ENCODE measurements at places on chromosomes 3 and 15.
A peak's percentile ranks its signal among the peaks of the same experiment; 100 is the strongest.

GRCh38 chr3:30141178-30141581 is 465.2 kb upstream of the TGFBR2 start:
- peak; percentile 65 for ATAC-seq

- no peak for ATAC-seq
Measured at GRCh38 chr3:32553973-32554372, 16.7 kb downstream of the DYNC1LI1 start.

- ATAC-seq = peak; percentile 66
Measured at GRCh38 chr15:74768771-74769342, 13.0 kb upstream of the CSK start.

DNA sequence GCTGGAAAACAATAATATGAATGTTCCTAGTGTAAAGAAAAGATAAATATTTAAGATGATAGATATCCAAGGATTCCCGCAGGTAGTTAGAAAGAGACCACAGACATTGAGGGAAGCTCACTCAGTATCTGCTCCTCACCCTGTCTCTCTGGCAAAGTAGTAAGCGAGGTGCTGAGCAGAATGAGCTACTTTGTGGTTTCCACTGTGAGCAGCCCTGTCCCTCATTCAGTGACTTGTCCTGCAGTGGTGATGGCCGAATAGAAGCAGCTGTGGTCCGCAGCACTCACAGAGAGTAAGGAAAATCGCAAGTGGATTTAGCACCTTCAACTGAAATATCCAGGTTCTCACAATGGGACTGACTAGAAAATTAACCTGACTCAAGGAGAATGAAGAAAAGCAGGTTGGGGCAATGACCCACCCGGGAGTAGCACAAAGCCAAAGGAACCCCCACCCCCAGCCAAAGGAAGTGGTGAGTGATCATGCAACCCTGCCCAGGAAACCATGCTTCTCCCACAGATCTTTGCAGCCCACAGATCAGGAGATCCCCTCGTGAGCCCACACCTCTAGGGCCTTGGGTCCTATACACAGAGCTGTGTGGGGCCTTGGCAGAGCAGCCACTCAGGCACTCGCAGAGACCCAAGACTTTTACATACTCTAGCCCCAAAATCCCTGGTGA is 21.8 kb upstream of the SLC25A38 start:
- ATAC-seq = no peak

DNA sequence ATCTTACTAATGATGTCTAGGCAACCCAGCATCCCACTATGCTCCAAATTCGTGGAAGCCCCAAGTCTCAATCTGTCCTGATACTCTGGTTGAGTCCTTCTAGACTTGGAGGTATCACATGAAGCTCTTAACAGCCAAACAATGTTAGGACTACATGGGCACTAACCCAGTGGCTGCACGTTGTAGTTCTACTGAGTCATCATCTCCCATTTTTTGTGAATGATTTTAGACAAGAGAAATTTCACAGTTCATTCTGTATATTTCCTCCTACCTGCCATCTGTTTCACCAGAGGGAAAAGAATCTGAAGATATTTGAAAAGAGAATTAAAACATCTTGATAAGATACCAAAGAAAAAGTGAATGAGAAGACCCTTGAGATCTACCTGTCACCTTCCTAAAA is 9.8 kb upstream of the WWTR1 start:
- no peak for ATAC-seq

- peak; percentile 48 for ATAC-seq
Measured at GRCh38 chr3:70951316-70951715, 632.2 kb downstream of the FOXP1 start.

All from SK-N-SH treated with all-trans-retinoic acid at 6 μM for 48 hours (cell line).